ENCODE measurements at places on chromosomes 1 and 21.

- no peak for DNase-seq
Observed at GRCh38 chr21:27759091-27759659, 792.3 kb upstream of the ADAMTS5 start.

DNA sequence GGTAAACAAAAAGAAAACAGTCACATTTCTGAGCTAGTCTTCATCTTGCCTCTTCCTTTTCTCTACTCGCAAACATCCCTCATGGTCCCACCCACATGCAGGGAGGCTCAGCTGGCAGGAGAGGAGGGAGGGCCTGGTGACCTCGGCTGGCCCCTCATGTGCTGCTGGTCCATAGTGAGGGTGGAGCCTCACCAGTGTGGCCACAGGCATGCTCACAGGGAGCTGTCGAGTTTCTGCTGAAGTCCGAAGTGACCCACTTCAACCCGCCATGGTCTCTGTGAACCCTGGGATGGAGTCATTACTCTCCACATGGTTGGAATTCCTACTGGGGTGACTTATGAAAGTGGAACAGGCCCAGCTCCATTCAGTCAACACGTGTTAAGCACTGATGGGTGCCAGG is 253.4 kb downstream of the RHOU start:
- no peak for DNase-seq

DNA sequence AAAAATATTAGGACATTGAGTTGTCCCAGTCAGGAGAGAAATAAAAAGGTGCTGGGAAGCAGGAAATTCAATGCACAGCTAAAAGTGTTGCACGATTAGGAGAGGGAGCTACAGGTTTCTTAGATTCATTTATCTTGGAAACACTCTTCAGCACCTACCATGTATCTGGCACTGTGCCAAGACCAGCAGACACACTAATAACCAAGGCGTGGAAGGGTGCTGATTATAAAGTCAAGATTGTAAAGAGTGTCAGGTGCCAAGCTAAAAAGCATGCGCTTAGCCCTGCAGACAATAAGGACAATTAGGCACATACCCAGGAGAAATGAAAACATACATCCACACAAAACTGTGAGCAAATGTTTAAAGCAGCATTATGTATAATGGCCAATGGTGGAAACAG is 129.9 kb downstream of the DSCAM start:
- DNase-seq: no peak

DNA sequence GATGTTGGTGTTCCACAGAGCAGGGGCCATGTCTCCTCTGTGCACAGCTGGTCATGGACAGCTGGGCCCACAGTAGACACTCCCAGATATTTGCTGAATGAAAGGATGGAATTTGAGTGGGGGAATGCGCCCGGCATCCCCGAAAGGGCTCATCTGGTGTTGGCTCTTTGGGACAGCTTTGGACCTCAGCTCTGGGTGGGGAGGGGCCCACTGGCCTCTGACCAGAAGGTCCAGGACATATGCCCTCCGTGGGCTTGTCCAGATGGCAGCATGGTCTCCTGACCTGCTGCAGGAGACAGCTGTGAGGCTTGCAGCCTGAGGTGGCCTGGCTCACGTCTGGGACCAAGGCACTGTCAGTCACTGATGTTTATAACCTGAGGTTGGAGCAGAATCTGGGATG is 160.4 kb upstream of the AJAP1 start:
- DNase-seq: no peak

GRCh38 chr1:40404670-40405462 is 31.3 kb downstream of the SMAP2 start:
- DNase-seq: peak; percentile 74

DNA sequence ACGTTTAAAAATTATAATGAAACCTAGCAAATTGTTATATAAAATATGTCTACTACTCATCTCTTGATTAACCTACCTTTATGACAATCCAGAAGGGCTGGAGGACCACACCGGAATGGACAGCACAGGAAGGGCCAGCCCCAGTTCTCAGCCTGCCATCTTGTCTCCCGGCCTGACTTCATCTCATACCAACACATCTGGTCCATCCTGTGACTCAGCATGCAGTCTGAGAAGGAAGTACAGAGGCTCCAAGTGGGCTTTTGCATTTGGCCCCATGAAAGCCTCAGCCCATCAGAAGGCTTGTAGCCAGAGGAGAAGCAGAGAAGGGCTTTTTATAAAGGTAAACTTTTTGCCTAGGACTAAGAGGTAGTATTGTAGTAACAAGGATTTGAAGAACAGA is 436.6 kb downstream of the MRPL39 start:
- DNase-seq: no peak

DNA sequence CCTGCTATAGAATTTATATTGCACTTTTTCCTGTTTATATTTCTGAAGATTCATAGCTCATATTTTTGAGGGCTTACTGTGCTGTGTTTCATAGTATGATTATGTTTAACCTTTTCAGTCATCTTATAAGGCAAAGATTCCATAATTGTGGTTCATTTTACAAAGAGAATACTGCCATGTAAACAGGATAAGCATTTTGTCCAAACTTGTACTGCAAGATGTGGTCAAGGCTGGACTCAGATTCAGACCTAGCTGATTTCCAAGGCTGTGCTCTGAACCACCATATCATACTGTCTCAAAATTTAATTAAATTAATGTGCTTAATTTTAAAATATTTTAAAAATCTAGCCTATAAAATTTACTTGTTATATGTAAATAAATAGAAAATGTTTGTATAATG is 31.4 kb downstream of the STXBP3 start:
- DNase-seq: no peak

GRCh38 chr1:59514061-59514909 is 217.4 kb downstream of the FGGY start:
- DNase-seq: no peak

- no peak for DNase-seq
Observed at GRCh38 chr1:26412180-26412840, 1.7 kb downstream of the LIN28A start.

DNA sequence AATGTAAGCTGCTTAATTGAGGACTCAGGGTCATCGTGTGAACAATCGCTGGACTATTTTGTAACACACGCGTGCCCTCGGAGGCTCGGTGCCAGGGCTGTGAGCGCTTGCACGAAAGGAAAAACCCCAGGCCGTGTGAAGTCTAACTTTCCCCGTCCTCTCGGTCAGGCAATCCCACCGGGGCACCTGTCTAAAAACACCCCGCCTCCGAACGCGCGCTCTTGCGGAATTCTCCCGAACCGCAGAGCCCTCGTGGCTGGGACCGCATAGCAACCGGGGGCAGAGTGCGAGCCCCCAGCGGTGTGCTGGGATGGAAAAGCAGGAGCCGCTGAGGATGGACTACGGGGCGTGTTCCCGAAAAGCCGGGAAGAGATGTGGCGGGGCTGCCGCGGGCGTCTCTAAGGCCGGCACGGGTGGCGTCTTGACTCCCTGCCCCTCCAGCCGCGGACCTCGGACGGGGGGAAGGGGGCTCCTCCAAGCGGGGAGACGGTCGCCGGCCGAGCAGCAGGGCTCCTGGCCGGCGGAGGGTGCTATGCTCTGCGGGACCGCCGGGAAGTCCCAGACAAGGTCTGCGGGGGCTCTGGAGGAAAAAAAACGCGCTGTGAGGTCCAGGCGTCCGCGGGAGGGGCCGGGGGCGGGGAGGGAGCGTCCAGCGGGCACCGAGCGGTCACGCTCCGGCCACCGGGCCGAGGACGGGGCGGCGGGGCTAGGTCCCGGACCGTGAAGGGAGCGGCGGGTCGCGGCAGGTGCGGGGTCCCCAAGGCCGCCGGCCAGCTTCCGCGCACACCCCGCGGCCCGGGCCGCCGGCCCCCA is 936 bp downstream of the ZBTB21 start:
- DNase-seq: peak; percentile 66

GRCh38 chr1:22870201-22870871 is 102.3 kb downstream of the LACTBL1 start:
- DNase-seq: no peak

GRCh38 chr1:165631342-165632151 is 513 bp downstream of the MGST3 start:
- DNase-seq: peak; percentile 74

GRCh38 chr1:56073206-56073605 is 506.2 kb downstream of the PLPP3 start:
- DNase-seq: no peak

DNA sequence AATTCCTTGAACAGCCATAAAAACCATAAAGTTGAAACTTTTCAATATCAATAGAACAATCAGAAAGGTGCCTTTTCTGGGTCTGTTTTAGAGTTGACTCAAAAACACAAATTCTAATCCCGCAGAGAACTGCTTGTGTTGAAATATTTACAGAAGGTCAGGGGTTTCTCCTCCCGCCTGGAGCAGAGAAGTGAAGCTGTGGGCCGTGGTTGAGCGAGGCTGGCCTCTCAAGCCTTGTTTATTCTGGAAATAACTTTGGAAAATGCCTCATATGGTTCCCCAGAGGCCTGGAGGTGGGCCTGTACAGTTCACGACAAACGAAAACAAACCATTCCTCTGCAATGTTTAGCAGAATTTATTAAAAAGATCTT is 90.8 kb upstream of the ERRFI1 start:
- no peak for DNase-seq

- no peak for DNase-seq
Observed at GRCh38 chr1:98681812-98682211, 20.3 kb downstream of the SNX7 start.

DNA sequence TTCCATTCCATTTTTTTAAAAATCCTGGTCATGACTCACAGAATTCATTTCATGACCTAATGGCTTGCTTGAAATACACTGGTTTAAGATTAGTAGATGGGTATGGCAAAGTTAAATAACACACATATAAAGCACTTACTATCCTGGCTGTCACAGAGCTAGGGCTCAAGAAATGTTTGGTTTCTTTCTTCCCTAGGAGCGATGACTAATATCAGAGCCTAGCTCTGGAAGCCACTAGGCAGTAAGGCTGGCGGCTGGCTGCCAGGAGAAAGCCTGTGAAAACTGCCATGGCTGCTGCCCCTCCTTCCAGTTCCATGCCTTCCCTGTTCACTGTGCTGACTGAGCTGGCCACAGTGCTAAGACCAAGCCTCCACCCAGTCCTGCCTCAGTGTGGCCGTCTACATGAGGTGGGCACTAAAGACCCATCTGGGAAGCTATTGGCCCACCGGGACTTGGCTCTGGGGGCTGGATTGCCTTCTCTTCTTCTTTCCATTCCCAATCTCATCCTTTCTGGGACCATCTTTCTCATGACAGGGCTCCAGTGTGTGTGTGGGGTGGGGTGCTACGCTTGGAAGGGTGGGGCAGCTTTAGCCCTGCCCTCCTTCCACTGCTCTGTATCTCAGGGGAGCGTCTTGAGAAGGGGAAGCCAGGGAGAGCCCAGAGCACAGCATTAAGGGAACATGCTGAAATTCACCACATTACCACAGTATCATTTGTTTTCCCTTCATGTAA is 10.8 kb upstream of the ASCL5 start:
- no peak for DNase-seq

- no peak for DNase-seq
Observed at GRCh38 chr1:204641936-204642335, 43.6 kb downstream of the LRRN2 start.

DNA sequence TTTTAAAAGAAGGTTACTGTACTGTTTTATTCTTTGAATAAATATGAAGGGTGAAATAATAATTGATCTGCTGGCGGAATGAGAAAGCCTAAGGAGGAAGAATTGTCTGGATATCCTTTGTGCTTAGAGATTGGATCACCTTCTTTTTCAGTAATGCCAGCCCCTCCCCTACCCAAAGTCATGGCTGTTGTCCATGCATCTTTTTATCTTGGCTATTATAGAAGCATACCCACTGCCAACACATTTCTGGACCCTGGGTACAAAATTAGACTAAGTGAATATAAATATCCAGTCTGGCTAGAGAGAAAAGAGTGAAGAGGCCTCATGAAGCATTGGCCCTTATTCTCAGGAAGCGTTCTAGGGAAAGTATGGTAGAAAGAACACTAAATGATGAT is 28.1 kb downstream of the AK4 start:
- DNase-seq: no peak

DNA sequence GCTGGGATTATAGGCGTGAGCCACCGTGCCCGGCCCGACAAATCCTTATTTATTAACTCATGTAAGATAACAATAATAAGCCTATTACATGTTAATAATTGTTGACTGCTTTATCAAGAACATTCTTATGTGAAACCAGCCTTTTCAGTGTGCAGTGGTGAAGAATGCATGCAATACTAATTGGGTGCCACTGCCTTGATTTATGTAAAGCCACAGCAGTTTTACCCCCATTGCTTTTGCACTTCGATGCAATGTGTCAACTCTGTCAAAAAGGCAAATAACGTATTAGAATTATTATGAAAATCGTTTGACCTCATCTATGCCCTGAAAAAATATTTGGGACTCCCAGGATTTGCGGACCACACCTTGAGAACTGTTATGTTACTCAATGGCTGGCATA is 18.3 kb downstream of the NPR1 start:
- DNase-seq: no peak

GRCh38 chr1:179816196-179816960 is 61.2 kb downstream of the TOR1AIP2 start:
- no peak for DNase-seq

- no peak for DNase-seq
Observed at GRCh38 chr1:161953256-161953920, 70.3 kb downstream of the OLFML2B start.

DNA sequence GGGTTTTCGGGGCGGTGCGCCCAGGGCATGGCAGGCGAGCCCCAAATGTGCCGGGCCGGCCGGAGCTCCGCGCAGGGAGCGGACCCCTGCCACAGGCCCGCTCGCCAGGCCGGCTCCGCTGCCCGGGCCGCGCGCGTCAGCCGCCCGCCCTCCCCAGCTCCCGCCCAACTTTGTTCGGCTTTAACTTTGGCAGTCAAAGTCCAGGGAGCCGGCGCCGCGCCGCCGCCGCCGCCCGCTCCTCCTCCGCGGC is 488 bp downstream of the SLC35D1 start:
- DNase-seq: no peak

DNA sequence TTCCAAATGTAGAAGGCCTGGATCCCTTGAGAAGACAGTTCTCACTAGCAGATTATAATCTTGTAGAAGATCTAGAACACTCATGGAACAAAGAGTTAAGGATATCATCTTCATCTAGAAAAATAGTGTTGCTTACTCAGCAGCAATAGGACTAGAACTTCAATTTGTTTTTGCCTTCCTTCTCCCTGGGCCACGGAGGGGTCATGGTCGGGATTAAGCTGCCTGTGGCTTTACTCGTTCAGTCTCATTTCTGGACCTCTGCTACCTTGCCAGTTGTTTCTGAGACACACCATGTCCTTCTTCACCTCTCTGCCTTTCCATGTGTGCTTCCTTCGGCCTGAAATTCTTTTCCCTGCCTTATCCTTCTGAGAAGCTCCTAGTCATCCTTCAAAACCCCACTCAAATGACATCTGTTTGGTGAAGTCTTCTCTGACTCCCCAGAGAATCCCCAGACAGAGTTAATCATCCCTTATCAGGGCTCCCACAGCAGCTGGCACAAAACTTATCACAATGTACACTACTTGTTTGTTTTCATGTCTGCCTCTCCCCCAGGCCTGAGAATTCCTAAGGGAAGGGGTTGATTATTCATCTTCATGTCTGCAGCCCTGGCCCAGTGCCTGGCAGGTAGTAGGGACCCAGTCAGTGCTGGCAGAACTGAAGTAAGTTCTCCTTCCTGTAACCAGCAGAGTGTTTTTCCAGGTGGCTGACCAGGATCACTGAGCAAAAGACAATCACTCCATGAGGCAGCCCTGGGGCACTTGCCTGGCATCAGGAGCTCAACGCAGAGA is 15.5 kb upstream of the SNX27 start:
- no peak for DNase-seq

Measured in CD14-positive monocyte (primary cell).